ENCODE measurements at places on chromosomes 13 and 19. TPM values are rescaled to one million over a fixed set of nuclear protein-coding genes. Genes with fewer than 3 reads are reported as not detected.

Gene SERTM1
- polyA plus RNA-seq: not detected

Gene GPC5
- polyA plus RNA-seq: not detected

GRCh38 chr13:84873951-84874350 lies 925.3 kb downstream of the SLITRK6 start:
- DNase-seq: no peak

Gene ANO8
- polyA plus RNA-seq: 1.0 TPM

Gene DACT3
- polyA plus RNA-seq: not detected

DNA sequence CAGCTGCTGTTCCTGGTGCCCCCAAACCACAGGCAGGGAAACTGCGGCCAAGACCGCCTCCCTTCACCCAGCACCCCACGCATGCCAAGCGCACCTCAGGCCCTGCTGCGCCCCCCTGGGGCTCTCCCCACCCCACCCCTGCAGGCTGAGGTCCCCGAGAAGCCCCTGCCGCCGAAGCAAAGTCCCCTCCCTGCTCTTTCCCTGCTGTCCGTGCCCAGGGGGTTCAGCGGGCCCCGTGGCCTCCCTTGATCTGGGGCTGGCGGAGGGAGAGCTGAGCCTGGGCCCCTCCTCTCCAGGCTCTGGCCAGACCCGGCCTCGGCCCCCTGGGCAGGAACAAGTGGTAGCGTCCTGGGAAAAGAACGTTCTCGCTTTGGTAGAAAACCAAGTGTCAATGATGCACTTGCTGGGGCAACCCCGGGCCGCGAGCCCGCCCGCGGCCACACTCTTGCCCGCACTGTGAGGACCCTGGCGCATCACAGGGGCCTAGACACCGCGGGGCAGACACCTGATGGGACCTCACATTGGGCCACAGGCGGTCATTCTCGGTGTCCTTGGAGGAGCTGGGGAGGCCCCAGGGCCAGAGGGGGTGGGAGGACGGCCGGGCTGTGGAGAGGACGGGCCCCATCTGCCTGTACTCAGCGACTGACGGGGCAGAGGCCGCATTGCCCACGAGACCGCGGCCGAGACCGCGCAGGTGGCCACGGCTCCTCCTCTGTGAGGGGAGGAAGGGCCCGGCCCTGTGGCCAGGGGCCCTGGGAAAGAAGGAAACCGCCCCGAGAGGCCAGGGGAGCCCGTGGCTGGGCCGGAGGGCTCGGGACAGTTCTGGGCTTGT lies 29.0 kb downstream of the GPX4 start:
- no peak for DNase-seq

DNA sequence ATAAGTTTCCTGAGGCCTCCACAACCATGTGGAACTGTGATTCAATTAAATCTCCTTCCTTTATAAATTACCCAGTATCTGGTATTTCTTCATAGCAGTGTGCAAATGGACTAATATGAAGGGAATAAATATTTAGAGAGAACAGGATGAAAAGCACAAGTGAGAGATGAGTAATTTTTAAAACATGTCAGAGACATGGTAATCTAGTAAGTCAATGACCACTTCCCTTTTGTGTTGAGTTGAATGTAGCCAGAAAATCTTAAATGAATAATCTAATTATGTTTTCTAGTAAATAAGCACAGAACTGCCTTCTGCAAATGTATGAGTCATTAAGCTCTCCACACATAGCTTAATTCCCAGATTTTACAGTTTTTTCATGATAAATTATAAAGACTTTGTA lies 524.1 kb upstream of the SLITRK5 start:
- no peak for DNase-seq

DNA sequence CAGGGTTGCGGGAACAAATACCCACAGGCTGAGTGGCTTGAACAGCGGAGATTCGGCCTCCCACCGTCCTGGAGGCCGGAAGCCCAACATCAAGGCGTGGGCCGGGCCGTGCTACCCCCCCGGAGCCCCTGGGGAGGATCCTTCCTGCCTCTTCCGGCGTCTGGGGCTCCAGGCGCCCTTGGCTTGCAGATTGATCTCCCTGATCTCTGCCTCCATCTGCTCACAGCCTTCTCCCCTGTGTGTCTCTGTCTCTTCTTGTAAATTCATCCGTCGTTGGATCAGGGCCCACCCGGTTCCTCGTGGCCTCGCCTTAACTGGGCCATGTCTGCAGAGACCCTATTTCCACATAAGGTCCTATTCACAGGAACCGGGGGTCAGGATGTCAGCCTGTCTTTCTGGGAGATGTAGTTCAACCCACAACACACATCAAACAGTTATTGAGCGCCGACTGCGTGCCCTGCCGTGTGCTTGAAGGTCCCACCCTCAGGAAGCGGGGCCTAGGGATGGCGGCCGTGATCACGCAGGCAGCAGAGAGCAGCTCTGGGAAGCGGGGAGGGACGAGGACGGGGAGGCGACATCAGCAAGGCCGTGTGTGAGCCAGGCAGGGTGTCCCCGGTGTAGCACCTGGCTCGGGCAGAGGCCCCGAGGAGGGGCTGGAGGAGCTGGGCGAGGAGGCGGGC lies 21.3 kb downstream of the HCN2 start:
- DNase-seq: no peak

Gene FUT1
- polyA plus RNA-seq: not detected

DNA sequence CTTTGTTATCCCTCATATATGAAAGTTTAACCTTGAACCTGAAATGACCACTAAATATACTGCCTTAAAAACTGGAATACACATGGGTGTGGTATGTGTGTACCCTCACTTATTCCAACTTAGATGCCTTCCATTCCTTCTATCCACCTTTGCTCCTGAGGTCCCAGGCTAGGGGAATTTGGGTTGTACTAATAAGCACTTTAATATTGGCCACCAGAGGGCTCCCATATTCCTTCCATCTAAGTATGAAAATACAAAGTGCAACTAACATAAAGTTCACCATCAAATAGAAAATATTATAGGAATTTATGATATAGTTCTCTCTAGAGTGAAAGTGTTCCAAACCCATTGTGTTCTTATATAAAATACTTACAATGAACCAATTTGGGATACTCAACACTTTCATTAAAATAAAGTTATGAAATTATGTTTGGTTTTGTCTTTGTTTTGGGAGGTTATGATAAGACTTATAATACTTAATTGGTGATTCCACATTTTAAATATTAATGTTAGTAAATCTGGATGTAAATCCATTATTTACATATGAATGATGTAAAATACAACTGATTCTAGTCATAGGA lies 62.3 kb downstream of the ITGBL1 start:
- no peak for DNase-seq

Gene TMEM255B
- not detected for polyA plus RNA-seq

Gene WDR88
- 0.19 TPM for polyA plus RNA-seq

Gene CTXN1
- 0.57 TPM for polyA plus RNA-seq

DNA sequence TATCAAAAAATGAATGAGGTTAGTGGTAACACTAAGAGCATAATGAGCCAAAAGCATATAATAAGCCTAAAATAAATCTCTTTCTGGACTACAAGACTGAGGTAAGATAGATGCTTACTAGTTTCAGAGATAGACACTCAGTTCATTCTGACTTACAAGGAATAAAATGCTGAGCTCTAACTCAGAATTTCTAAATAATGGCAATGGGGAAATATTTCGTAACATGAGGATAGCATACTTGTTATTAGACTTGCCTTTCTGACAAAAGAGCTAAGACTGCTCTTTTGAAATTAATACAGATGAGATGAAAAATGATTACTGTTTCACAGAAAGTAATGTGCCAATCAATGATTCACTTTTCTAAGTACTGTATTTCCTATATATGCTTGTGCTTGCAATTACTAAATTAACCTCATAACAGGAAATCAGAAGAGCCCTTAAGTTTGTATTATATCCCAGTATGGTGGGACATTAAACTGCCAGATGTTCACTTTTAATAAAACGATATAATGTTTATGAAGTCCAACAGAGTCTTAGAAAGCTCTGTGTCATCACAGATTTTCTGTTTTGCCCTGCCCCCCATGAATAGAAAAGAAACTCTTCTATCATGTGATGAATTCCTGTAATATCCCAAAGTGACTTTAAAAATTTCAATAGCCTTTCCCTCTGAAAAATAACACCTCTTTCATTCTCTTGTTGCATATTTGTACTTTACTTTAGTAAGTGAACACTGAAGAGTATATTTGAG lies 2771.0 kb upstream of the PCDH20 start:
- DNase-seq: no peak

DNA sequence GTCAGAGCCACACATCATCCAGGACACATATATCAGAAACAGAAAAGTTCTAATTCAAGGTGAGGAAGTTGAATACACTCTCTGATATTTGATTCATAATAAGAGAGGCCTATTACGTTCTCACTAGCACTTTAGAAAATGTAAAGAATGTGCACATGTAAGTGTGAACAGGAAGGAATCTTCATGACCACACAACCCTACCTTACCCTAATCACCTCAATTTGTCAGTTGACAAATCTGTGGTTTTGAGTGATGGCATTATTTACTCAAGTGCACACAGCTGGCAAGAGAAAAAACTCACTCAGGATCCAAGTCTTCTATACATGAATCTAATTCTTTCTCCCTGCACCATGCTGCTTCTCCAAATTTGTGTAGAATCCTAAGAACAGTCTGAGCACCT lies 445.8 kb downstream of the SUCLA2 start:
- DNase-seq: no peak

Gene UPF3A
- polyA plus RNA-seq: 47.6 TPM

GRCh38 chr19:54136086-54136863 lies 1.3 kb upstream of the CNOT3 start:
- no peak for DNase-seq

Gene FFAR1
- 0.09 TPM for polyA plus RNA-seq

Gene KIR2DL3
- not detected for polyA plus RNA-seq

DNA sequence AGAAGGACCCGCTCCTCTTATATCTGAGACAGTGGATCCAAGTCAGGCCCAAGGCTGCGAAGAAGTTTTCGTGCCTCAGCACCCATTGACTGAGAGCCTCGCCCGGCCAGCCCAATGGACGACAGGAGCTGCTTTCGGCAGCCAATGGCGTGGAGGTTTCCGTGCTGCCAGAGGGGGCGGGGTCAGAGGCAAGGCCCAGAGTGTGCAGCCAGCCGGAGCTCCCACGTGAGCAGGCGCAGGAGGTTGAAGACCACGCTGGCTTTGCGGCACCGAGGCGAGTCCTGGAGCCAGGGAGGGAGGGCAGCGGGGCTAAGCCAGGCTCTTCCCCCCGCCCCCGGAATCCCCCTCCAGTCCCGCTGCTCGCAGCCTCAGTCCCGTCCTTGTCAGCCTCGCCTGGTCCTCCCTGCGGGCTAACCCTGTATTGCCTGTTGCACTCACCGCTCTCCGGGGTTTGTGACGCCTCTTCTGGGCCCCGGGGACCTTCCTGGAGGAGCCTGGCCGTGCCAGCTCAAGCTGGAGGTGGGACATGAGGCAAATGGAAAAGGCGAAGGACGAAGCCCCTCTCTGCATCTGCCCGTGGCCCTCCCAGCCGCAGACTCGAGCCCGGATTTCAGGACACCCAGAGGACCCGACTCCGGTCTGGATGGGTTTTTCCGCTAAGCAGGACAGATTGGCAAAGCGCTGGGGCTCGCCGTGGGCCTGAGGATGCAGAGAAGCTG lies 1.5 kb downstream of the IFNL4 start:
- DNase-seq: no peak

Gene HSH2D
- polyA plus RNA-seq: 77.5 TPM

Gene RXFP2
- not detected for polyA plus RNA-seq

- DNase-seq: no peak
These were observed 568.7 kb downstream of the UQCRFS1 start for GRCh38 chr19:28644169-28644775.

Gene APC2
- polyA plus RNA-seq: not detected

Gene SOX1
- not detected for polyA plus RNA-seq

Gene ACER1
- not detected for polyA plus RNA-seq

Gene MBD3L2
- polyA plus RNA-seq: not detected

DNA sequence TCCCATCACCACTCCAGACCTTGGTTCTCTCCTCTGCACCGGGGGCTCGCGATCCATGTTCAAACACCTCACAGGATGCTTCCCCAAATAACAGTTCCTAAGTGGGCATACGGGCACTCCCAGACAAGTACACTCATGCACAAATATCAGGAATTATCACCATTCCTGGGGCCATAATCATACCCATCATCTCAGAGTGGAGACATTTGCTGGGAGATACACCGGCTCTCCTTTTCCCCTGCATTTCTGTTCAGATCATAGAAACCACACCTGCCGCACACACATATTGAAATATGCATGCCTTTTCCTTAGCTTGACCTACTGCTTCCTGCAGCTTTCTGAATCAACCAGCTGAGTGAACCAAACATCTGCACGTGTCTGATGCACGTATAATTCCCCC lies 33.9 kb upstream of the MBNL2 start:
- DNase-seq: no peak

Gene CCDC8
- not detected for polyA plus RNA-seq

Gene NLRP11
- 0.05 TPM for polyA plus RNA-seq

Gene S1PR4
- polyA plus RNA-seq: 42.2 TPM

- no peak for DNase-seq
These were observed 20.0 kb downstream of the ELL start for GRCh38 chr19:18501832-18502231.

DNA sequence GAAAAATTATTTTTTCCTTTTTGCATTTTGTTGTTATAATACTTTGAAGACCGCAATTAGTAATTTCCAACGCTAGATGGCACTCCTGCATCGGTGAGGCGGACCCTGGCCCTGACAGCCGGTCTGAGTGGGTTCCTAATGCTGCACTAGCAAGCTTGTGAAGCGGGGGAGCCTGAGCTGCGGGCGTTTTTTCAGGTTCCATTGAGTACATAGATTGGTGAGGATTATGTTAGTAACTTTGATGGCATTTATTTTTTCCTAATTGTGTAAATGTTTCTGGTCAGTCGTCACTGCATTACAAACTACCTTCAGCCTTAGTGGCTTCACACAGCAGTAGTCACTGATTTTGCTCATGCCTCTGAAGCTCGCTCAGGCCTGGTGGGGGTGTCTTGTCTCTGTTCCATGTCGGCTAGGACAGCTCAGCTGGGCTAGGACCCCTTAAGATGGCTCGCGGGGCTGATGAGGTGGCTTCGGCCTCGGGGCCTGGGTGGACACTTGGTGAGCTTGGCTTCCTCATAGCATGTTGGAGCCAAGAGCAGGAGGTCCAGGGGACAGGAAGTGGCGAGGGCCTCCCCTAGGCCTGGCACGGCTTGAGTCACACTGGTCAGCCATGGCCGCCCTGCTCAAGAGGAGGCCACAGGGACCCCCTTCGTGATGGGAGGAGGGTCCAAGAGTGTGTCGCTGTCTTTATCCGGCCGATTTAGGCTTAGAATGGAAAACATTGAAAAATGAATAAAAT lies 25.0 kb downstream of the ERCC5 start:
- DNase-seq: no peak

Gene DZIP1
- 0.48 TPM for polyA plus RNA-seq

All from GM12878 (cell line).